ENCODE measurements at places on chromosomes 13 and 19.

DNA sequence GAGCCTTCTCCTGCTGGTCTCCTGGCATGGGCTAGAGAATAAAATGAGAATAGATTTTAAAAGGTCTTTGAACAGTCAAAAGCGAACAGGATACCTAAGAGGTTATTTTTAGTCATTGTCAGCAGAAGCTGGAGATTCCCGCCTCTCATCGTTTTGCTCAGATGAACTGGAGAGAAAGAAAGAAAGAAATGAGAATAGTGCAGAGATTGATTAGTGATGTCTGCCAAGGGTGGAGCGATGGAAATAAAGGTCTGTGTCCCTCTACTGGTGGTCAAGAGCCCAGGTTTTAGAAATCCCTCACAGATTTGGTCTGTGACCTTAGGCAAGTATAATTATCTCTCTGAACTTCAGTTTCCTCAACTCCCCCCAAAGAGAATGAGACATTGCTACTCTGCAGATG is 5.3 kb downstream of the NCAN start:
- DNase-seq = no peak

DNA sequence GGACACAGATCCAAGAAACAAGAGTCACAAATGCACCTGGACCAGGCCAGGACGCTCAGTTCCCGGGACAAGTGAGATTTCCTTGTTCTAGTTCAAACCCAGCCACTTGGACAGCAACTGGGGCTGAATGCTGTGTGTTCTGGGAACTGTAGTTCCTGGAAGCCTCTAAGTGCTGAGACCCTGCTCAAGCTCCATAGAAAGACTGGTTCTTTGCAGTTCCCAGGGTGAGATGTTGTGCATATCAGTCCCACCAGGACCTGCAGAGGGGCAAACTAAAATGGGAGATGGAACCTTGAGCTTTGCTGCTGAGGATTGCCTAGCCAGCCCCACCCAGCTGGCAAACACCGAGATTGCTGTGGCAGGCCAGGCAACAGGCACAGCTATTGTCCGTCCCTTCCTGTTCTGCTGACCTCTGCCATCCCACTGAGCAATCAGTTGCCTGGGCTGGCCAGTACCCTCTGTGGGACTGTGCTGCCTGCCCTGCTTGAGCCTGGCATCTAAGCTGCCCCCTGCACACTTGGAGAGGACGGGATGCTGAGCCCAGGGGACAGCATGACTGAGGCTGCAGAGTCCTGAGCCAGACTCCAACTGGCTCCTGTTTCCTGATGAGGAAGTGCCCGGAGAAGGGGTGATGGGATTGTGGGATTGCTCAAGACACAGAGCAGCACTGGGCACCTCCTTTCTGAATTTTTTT is 1.4 kb upstream of the GIPC1 start:
- no peak for DNase-seq

- no peak for DNase-seq
These were observed 54.4 kb upstream of the RANBP3 start for GRCh38 chr19:6032381-6032780.

- no peak for DNase-seq
These were observed 570.2 kb downstream of the SLITRK1 start for GRCh38 chr13:83311886-83312577.

GRCh38 chr13:37481885-37482227 is 116.7 kb downstream of the POSTN start:
- DNase-seq = no peak

DNA sequence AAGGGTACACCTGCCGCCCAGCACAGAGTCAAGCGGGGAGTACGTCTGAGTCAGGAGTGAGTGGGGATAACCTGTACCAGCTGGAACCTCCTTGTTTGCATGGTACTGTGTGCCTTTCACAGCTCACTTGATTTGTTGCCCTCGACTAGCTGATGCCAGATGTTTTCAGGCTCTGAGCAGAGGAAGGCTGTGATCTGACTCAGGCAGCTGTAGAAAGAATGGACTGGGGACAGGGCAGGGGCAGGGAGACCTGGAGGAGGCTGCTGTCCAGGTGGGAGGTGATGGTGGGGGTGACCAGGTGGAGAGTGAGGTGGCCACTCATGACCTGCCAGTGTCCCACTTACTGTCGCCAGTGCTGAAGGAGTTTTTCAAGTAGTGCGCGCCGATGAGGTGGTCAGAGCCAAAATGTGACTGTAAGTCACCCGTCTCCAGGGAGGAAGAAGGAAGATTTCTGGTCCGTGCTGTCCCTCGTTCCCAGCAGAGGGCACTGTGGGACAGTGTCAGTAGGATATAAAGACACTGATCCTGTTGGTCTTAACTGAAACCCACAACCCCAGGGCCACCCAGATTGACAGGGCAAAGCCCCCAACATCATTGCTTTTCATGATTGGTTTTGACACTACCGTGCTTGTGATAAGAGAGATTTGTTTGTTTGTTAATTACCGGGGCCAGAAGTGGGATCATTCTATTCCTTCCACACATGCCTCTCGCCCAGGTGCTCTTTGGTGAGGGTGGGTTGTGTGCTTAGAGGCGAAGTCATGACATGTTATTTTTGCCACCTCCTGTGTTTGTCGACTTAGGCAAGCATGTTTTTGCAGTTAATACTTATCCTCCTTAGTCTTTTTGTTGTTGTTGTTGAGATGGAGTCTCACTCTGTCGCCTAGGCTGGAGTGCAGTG is 128.4 kb downstream of the DPF1 start:
- peak; percentile 79 for DNase-seq
